CD4-positive, alpha-beta T cell treated with Interleukin-15 for 1 hour (primary cell): ENCODE measurements at places on chromosomes 13 and 19.

GRCh38 chr13:93771782-93772181 is 545.2 kb downstream of the GPC6 start:
- no peak for DNase-seq

GRCh38 chr19:47637550-47637949 is 28.6 kb downstream of the BICRA start:
- no peak for DNase-seq

DNA sequence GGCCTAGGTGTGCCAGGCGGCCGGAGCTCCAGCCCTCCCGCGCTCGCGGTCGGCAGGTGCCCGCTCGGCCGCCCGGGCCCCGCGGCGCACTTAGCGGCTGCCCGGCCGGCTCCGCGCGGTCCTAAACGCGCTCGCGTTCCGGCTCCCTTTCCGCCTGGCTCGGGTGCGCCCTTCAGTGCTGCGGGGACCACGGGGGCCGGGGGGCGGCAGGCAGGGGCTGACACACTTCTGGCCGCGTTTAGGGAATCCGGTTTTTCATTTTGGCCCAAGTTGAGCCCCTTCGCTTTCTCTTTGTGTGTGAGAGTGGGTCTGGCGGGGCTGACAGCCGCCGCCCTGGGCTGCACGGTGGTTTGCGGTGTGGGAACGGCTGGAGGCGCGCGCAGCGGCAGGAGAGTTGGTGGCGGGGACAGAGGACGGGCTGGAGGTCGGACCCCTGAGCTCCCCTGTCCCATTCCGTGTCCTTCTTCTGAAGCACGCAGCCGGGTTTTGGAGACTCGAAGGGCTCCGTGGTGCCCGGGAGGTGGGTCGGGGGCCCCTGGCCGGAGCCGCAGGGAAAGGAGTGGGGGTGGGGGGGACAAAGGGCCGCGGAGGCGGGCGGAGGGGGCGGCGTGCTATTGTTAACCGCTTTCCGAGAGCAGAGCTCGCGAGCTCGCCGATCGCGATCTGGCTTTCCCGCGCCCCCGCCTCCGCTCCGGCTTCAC is 3.1 kb downstream of the FGF9 start:
- DNase-seq = no peak

DNA sequence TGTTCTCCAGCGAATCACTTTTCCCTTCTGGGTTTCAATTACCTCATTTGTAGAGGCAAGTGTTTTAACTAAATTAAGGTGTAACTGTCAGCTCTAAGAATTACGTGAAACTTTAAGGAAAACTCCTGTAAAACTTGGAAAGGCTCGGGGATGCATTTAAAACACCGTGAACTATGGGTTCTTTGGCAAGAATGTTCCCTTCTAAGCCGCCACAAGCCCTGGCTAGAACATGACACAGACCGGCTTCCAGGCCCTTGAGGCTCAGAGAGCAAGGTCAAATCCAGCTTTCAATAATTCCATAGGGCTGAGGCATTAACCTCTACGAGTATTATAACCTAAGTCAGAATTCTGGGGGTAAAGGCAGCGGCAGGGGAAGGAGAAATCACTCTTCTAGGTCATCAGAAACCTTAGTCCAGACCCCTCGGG is 685 bp downstream of the VWA8 start:
- no peak for DNase-seq

DNA sequence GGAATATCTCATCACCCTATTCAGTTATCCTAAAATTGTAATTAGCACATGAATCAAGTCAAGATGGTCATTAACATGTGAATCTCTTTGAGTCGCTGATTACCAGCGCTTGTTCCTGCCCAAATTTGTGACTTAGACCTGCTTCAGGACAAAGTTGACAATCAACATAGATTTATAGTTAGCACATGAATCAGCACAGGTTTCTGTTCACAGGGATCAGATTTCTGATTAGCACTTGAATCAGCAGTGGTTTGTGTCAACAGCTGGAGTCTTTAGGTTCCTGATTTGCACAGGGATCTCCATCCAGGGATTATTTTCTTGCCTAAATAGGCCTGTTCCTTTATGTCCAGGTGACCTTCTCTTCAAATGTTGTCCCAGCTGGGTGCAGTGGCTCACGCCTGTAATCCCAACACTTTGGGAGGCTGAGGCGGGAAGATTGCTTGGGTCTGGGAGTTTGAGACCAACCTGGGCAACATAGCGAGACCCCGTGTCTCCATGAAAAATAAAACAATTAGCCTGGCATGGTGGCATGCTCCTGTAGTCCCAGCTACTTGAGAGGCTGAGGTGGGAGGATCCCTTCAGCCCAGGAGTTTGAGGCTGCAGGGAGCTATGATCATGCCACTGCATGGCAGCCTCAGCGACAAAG is 3.8 kb upstream of the LRFN3 start:
- DNase-seq = no peak
